ENCODE measurements at places on chromosomes 2 and 18.

GRCh38 chr18:53677480-53677879 lies 547.0 kb downstream of the MBD2 start:
- no peak for DNase-seq

DNA sequence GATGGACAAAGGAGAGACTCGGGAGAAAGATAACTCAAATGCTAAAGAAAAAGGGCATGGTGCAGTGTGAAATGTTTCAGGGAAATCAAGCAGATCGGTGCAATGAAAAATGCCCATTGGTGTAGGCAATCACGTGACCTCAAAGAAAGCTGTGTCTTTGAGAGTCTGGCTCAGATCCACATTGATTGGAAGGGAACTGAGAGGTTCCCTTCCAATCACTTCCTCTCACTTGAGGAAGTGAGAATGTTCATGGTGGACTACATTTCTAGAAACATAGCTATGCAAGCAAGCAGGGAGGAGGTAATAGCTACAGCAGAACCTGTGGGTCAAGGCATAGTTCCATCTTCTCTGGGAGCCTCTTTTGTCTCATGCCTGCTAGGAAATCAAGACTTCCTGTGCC lies 187.4 kb downstream of the LPIN1 start:
- peak; percentile 63 for DNase-seq

- no peak for DNase-seq
Observed at GRCh38 chr2:216499641-216500218, 1.1 kb downstream of the RPL37A start.

- DNase-seq = no peak
Observed at GRCh38 chr2:240207661-240208060, 67.2 kb upstream of the OTOS start.

DNA sequence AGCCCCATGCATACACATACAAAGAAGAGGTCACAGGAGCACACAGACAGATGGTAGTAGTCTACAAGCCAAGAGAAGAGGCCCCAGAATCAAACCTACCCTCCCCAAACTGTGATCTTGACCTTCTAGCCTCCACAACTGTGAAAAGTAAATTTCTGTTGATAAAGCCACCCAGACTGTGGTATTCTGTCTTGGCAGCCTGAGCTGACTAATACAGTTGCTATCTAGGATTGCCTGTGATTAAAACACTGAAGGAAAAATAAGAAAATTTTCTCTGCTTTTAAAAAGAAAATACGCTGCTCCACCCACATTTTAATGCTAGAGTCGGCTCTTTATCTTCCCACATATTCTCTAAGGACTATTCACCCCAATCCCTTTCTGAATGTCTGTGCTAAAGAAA lies 143.7 kb upstream of the TMEM200C start:
- no peak for DNase-seq

GRCh38 chr18:24397131-24397693 lies 412 bp downstream of the OSBPL1A start:
- DNase-seq = no peak

- DNase-seq = no peak
Observed at GRCh38 chr18:75538727-75539126, 111.2 kb upstream of the SMIM21 start.

DNA sequence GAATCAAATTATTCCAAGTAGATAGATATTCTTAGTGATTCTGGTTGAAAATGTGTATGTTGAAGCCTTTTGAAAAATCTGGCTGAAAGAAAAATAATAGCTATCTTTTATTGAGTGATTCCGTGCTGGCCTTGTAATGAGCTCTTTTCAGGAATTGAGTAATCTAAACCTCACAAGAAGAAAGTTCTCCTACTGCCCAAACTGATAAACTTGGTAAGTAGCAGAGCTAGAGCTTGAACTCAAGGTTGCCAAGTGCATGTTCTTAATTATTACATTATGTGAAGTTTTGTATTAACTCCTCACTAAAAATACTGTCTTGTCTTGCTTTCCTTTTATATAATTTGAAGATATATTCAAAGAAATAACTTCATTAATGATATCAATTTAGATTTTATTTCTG lies 1.6 kb upstream of the PPP1R1C start:
- DNase-seq = no peak

DNA sequence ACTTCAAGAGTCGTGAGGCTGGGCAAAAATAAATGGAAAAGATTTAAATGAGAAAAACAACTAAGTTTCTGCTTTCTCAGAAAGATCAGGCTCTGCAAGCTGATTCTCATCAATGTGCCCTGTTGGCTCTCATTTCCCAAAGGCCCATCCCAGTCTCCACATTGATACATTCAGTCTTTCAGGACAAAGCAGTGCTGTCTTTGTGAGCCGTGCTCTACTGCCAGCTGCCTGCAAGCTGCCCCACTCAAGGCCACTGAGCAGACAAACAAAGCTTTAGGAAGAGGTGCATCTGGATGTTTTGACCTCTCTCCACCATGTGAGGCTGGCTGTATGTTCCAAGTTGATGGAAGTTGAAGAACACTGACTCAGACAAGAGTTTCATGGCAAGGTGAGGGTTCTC lies 48.8 kb downstream of the FSHR start:
- no peak for DNase-seq

DNA sequence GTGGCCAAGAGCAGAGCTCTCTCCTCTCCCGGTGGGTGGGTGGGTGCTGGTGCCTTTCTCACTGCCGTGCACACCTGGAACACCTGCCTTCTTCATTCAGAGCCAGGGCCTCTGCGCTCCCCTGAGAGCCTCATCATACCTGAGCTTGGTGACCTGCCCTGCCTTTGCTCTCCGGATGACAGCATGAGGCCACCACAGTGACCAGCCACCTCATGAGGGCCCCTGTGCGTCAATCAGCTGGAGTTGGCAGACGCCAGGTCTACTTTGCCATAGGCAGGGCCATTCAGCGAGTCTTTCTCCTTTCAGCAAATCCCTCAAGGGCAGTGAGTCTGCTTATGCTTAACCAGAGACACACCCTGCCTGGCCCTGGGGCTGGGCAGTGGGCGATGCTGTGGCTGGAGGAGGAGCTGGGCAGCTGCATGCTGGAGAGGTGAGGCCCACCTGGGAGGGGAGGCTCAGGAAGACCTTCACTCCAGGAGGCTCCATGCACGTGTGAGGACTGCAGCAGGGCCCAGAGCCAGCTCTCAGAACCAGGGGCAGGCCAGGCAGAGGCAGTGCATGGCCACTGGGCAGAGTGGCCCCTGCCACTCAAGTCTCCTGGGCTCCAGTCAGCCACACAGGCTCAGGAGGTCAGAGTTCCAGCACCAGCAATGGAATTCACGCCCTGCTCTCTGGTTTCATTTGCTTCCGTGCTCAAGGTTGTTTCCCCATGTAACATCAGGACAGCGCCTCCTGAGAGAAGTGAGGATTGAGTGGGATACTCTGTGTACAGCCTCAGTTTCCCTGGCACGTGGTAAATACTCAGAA lies 417.5 kb upstream of the MYT1L start:
- DNase-seq = no peak

DNA sequence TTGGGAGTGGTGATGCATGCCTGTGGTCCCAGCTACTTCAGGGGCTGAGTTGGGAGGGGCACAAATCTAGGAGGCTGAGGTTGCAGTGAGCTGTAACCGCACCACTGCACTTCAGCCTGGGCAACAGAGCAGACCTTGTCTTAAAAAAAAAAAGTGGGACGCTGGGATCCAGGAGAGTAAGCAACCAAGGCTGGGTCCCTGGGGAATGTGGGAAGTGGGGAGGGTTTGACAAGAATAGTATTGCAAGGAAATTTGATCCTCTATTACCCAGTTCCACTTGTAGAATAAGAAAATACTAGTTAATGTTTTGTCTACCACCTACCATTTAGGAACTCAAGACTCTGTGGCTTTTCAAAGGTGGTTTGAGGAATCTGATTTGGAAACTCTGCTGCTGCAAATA lies 21.1 kb upstream of the DYTN start:
- DNase-seq = no peak

- no peak for DNase-seq
Observed at GRCh38 chr18:58661423-58661822, 9.8 kb upstream of the MALT1 start.

DNA sequence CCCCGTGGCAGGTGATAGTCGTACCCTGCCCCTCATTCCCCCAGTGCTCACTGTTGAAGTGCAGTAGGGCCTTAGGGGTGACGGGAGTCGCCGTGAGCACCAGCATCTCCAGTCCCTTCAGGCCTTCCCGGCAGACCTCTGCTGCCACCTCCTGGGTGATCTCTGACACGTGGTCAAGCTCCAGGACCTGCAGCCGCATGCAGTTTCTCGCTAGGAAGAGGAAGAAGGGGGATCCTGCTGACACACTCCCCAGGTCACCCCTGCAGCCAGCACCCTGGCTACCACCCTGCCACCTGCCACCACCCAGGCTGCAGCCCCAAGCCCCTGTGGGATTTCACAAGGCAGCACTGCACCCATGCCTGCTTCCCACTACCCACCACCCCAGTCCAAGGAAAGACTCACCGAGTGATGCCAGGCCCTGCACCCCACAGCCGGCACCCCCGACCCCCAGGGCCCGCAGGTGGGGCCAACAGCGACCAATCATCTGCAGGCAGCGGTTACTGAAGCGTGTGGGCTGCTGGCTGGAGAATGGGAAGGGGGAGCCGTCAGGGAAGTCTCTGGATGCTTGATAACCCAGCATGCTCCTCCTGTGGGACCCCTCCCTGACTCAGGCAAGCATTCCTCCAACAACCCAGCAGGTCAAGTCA lies 23.8 kb downstream of the FBXO41 start:
- DNase-seq = peak; percentile 80

All from Karpas-422 (cell line).